COLO829 (cell line): ENCODE measurements at places on chromosomes 6 and 20.

DNA sequence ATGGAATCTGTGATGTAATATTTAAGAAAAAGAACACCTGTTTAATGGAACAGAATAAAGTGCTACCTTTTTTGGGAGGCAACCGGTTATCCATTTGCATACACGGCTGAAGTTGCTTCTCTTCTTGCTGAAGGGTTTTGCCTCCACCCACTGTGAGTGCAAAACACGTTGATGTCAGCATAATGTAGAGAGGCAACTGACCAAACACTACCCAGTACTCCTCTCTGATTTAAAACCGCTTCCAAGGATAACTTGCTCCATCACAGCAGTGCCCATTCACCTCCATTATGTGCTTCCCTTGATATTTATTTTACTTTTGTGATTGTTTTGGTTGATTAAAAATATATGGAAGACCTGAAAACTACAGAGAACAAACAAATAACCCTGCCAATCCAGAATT lies 1.4 kb downstream of the SLC17A1 start:
- DNase-seq, result no peak

DNA sequence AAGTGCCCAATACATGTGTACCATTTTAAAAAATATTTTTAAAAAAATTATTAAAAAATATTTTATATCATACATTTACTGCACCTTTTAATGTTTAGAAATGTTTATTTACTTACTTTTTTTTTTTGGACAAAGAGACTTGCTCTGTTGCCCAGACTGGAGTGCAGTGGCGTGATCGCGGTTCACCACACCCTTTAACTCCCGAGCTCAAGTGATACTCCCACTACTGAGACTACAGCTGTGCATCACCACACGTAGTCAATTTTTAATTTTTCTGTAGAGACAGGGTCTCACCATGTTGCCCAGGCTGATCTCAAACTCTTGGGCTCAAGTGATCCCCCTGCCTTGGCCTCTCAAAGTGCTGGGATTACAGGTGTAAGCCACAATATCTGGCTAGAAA lies 9.2 kb upstream of the SIRPG start:
- DNase-seq, result no peak

DNA sequence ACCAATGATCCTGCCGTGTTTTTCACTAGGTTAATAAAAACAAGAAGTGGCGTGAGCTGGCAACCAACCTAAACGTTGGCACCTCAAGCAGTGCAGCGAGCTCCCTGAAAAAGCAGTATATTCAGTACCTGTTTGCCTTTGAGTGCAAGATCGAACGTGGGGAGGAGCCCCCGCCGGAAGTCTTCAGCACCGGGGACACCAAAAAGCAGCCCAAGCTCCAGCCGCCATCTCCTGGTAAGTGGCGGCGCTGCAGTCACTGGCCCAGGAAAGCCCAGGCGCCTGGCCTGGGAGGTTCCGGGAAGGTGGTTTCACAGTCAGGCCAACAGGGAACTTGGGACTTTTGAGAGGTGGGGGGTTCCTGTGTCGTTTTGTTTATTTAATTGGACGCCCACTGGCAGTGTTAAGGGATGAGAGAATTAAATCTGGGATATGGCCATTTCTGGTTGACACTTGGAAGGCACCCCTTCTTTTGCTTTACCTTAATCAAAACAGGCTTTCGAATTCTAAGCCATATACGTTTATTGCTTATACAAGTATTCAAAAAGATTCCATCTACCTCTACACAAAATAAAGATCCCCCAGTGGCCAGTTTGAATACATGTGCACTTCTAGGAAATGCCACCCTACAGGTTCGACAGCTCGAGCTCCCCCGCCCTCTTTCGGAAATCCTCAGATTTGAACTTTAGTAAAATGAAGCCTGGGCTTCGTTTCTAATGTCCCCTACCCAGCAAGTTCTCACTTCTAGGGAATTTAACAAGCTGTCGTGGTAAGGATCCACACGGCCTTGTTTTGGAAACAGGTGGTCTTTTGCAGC lies 138.9 kb downstream of the TMEM242 start:
- DNase-seq, result peak; percentile 40

- DNase-seq, result no peak
Observed at GRCh38 chr6:4212588-4212987, 77.2 kb upstream of the ECI2 start.

DNA sequence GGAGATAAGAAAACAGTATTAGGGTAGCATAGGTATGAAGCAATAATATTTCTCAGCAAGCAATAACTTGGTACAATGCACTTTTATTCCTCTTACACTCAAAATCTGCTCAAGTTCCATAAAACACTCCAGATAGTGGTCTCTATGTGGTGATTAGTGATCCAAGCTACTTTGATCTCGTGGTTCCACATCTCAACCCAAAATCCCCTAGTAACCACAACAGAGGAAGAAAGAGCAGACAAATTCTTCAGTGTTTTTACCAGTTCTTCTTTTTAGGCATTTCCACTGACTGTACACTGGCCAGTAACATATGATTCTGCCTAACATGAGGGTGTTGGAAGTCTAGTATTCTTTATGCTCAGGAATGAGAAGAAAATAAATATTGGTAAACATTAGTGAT lies 309.0 kb upstream of the PTCHD4 start:
- DNase-seq, result no peak

GRCh38 chr6:142087950-142088857 lies 44.5 kb upstream of the GJE1 start:
- no peak for DNase-seq

DNA sequence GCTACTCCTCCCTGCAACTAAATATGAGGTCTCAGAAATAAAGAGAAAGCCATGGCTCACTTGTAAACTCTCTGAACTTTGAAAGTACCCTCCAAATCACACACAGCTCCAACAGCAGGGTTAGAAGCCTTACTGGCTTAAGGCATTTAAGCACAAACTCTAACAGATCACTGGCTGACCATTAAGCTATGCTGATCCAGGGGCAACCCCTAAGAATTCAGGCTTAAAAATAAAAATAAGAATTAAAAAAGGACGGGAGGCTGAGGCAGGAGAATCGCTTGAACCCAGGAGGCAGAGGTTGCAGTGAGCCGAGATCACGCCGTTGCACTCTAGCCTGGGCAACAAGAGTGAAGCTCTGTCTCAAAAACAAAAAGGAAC lies 21.8 kb downstream of the HLA-E start:
- DNase-seq, result no peak

DNA sequence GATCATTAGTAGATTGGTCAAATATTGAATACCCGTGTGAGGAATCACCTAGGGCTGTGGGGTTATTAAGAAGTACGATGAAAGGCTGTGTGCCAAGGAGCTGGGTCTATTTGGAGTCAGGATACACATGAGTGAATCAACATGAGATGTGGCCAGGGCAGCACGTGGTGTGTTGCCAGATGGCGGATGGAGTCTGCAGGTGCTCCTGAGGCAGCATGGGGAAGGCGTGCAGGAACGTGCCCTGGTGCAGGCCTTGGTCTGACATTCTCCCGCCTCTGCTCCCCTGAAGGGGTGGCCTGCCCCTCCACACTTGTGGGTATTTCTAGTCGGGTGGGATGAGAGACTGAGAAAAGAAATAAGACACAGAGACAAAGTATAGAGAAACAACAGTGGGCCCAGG lies 39.0 kb upstream of the SLC22A1 start:
- no peak for DNase-seq

DNA sequence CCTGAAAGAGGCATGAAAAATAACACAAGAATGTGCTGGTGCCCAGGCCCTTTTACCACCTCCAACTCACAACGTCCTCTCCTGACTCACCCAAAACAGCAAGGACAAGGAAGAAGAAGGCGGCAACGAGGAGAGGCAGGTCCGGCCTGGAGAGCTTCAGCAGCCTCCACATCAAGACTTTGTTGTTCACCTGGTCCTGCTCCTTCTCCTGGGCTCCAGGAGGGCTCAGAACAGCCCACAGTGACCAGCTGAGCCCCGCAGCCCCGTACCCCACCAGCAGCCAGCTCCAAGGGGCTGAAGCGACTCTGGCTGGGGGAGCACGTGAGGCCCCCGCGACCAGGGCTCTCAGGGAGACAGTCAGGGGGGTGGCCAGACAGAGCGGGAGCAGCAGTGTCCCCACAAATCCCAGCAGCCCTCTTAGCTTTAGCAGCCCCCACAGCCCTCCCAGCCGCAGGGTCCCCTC lies 857 bp downstream of the TAP2 start:
- no peak for DNase-seq

GRCh38 chr20:36474563-36474962 lies 66.8 kb upstream of the MYL9 start:
- DNase-seq, result peak; percentile 85

- DNase-seq, result no peak
Observed at GRCh38 chr6:134921721-134922261, 28.1 kb downstream of the ALDH8A1 start.

DNA sequence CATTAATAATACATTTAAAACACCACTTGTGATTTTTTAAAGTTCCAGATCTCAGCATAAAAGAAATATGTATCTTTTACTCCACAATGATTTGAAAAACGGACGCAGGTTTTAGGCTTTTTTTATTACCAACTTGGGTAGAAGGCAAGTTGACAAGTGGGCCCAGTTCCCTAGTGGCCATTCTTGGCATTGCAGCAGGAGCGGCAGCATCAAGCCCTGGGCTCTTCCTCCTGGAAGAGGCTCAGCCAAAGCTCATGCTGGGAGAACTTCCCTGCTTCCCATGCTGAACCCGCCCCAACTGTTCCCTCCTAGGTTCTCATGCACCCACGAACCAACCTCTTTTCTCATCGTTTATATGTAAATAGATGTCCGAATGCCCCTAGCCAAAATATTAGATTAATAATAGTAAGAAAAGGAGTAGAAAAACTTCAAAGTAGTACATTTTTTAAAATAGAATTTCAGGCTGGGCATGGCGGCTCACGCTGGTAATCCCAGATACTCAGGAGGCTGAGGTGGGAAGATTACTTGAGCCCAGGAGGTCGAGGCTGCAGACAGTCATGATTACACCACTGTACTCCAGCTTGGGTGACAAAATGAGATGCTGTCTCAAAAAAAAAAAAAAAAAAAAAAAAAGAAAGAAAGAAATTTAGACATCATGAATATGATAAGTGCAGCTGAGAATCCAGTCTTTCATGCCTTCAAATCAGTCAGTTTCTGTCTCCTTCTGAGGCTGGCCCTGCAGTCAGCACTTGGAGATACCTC lies 18.2 kb upstream of the MYB start:
- DNase-seq, result no peak

GRCh38 chr6:13177664-13178063 lies 150.7 kb downstream of the TBC1D7 start:
- DNase-seq, result no peak

DNA sequence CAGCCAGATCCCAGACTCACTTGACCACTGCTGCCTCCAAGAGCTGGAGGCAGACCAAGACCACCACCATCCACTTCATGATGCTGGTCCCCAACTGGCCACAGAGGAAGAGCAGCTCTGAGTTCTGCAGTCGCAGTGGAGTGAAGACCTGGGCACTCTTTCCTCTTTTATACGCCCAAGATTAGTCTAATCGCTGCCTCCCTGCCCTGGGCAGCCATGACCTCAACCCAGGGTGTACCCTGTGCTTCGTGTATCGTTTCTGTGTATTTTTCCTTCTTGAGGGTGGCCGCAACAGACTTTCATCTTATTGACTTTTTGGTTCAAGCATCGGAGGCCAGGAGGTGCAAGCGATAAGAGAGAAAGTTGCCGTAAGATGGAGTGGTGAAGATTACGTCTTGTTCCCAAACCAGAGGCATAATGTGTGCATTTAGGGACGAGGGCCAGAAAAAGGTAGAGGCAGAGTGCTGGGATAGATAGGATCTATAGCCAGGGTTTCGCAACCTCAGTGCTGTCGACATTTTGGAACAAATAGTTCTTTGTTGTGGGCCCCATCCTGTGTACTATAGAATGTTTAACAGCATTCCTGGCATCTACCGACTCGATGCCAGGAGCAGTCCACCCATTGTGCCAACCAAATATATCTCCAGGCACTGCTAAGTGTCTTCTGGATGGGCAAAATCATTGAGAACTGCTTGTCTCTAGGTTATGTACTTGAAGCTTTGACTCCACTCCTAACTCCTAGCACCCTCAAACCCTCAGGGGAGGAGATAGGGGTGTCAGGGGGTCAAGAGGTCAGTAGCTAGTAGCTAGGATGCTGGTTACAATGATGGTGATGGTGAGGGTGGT lies at the start of gene PGC:
TSS of gene PGC (minus strand) at position 142 of the 846 bp plus-strand sequence. CDS start at position 79, 63 bp downstream.
- DNase-seq, result peak; percentile 61

DNA sequence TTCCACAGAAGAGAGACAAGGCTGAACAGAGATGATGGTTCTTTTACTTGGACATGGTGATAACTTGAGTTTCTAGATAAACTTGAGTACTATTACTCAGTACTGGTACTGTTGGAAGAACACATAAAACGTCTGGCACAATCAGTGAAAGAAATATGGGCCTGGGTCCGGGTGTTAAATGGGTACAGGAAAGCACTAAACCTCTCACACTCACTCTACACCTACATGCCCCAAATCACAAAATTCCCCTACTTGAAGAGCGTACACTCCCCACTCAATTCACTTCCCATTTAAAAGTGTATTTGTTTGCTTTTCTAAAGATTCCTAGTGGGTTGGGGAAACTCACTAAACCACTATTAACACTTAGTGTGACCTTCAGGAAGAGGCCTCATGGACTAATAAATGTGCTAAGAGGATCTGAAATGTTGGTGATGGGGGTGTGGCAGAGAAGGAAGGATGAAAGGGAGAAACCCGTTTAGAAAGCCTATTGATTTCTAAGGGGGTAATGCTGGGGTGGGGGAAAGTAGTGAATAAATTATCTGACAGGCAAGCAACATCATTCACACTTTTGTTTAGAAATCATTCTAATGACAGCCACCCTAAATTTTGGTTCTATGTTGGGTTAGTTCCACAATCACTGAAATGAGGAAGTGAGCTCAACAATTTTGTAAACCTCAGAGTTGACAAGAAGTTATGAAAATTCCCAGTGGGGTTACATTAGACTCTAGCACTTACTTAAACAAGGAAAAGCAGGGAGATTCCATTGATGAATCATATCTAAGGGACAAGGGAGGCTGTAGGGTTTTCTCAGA lies 222.6 kb upstream of the MARCKS start:
- DNase-seq, result no peak

DNA sequence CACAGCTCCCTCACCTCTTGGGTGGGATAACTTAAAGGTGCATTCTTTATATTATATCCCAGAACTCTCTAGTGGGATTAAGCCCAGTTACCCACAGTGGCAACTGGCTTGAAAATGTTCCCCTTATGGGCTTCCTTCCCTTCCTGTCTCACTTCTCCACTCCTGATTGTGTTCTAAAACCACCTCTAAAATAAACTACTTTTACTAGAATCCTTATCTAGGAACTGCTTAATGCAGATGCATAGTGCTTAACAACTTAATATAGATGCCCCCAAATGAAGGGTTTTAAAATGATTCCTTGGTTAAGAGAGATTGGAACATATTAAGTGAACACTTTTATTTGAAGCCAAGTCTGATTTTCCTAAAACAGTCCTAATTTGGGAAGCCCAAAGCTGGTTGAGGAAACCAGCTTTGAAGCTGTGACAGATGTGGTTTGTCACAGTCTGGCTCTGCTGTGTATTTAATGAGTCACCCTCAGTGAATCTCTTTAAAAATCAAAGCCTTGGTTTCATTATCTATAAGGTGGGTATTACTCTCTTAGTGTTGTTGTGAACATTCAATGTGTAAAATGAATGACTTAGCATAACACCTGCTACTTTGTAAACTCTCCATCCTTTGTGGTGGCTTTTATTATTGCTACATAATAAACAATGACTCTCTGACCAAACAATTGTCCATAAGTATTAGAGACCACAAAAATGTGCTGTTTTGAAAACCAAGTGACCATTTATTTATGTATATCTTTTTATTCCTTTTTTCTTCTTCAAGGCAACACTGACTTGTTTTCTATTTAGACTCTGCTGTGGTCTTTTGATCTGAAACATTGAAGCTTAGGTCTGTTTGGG lies 24.4 kb downstream of the PLCB1 start:
- peak; percentile 24 for DNase-seq
